Stimulated activated CD8-positive, alpha-beta memory T cell treated with anti-CD3 and anti-CD28 coated beads, Interleukin-4, amount 100 ng/mL, for 1 hour (primary cell): ENCODE measurements at places on chromosomes 4 and X.

DNA sequence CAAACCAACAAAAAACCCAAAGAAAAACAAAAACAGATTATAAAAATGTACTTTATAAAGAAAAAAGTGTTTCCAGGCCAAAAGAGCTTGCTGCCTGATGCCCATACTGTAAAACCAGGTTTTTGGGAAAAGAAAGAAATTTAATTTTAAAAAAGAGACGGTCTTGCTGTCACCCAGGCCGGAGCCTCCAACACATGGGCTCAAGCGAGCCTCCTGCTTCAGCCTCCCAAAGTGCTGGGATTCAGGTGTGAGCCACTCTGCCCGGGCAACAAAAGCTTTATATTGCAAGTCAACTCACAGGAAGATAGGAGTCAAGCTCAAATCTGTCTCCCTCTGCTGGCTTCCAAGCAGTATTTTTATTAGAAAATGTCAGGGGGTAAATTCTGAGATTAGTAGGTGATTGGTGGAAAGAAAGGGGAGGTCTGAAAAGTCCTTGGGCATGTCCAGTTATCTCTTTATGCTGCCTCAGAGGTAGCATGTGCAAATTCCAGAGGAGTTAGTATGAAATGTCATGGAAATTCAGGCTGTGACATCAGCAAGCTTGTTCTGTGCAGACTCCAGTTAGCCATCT lies 39.4 kb downstream of the MGST2 start:
- DNase-seq: no peak

DNA sequence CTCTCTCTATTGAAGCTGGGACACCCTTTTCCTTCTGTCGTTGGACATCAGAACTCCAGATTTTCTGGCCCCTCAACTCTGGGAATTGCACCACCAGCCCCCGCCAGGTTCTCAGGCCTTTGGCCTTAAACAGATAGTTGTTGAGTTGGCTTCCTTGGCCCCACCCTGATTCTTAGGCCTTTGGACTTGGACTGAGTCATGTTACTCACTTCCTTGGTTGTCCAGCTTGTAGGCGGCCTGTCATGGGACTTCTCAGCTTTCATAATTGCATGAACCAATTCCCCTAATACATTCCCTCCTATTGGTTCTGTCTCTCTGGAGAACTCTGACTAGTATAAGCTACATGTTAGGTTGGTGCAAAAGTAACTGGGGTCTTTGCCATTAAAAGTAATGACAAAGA lies 195.7 kb downstream of the GPAT3 start:
- DNase-seq: no peak

- DNase-seq: no peak
Observed at GRCh38 chr4:185559915-185560281, 24.6 kb upstream of the PDLIM3 start.

- DNase-seq: no peak
Observed at GRCh38 chr4:41256131-41256739, 493 bp upstream of the UCHL1 start.
